Activated naive CD4-positive, alpha-beta T cell treated with anti-CD3 and anti-CD28 coated beads, Interleukin-2, amount 50 U/mL, for 72 hours (primary cell): ENCODE measurements at places on chromosomes 4 and X.
A peak's percentile ranks its signal among the peaks of the same experiment; 100 is the strongest.

GRCh38 chrX:21840193-21840545 is 752 bp downstream of the MBTPS2 start:
- DNase-seq = no peak

- no peak for DNase-seq
Measured at GRCh38 chr4:71453531-71453930, 114.7 kb downstream of the SLC4A4 start.

- peak; percentile 41 for DNase-seq
Measured at GRCh38 chr4:81470456-81471297, 1.0 kb downstream of the RASGEF1B start.

GRCh38 chr4:5708449-5709206 is at the start of gene EVC2:
TSS of gene EVC2 (minus strand) at chr4:5708559. CDS start at chr4:5708513, 46 bp downstream.
- DNase-seq = peak; percentile 18

DNA sequence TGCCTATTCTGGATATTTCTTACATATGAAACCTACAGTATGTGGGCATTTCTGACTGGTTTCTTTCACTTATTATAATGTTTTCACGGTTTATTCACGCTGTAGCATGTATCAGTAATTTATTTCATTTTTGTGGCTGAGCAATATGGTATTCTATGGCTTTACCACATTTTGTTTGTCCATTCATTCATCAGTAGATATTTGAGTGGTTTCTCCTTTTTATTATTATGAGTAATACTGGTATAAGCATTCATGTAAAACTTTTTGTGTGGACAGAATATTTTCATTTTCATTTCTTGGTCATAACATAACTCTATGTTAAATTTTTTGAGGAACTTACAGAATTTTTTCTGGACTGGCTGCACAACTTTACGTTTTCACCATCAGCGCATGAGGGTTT is 122.7 kb upstream of the PABPC5 start:
- no peak for DNase-seq
